ENCODE measurements at places on chromosomes 11 and 22.

- DNase-seq, result no peak
Measured at GRCh38 chr22:42035256-42035655, 35.4 kb downstream of the NAGA start.

GRCh38 chr11:35587972-35588371 is 30.3 kb upstream of the FJX1 start:
- no peak for DNase-seq

GRCh38 chr22:44797181-44797725 is 44.9 kb downstream of the ARHGAP8 start:
- DNase-seq, result no peak

- no peak for DNase-seq
Measured at GRCh38 chr22:33605221-33605620, 315.1 kb downstream of the LARGE1 start.

DNA sequence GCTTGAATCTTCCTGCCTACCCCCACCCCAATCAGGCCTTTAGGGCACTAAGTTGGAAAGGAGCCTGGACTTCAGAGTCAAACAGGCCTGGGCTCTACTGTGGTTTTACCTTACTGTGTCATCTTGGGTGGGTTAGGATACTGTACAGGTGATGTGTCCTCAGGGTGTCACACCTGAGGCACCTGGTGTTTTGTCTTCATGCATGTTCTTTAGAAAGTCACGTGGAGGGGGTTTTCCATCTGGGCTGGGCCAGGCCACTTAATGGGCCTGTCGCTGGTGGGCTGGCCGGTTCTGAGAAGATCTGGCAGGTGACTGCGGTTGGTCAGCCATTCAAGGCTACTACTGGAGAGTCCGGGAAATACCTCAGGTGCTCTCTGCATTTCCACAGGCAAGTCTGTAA is 92.6 kb downstream of the SWAP70 start:
- no peak for DNase-seq

DNA sequence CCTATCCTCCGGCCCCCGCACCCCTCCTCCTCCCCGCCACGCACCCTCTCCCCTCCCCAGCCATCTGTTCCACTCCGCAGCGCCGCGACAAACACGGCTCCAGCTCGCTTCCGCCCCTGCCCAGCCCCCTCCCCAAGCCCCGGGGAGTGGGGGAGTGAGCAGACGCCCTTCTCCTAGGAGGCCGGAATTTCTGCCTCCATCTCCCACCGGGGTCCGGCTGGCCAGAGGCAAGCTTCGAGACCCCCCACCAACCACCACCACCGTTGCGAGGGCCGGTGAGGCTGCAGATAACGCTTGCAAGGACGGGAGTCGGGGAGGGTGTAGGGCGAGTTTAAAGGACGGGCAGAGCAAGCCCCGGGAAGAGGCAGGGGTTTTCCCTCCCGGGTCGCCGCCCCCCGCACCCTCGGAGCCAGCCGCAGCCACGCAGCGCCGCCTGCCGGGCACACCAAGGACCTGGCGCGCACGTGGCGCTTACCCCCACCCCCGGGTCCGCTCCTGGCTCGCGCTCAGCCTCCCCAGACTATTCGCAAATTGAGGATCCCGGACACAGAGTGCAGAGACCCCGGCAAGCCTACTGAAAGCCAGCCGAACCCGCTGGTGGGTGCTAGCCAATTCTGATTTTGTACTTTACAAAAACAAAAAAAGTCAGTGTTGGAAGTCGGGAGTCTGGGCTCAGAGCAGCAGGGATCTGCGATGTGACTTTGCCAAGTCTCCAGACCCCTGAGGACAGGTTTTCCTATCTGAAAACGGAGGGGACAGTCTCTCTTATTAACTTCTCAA is 22.6 kb downstream of the RTN4RL2 start:
- peak; percentile 47 for DNase-seq

DNA sequence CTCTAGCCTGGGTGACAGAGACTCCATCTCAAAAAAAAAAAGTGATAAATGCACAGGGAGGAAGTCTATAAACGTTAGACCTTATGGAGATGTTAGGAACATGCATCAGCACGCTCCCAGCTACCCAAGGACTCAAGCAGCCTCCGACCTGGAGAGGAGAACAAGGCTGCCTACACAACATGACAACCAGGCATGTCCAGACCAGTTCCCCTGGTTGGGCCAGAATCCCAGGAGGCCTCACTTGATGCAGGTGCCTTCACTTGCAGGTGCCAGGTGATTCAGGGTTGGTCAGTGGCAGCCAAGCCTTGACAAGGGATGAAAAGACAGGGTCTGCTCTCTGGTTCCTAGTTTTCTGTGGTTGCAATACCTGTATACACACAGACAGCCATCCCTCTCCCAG is 5.9 kb downstream of the RANGAP1 start:
- no peak for DNase-seq

Data from muscle of back (tissue), 13 donors.